ENCODE measurements at places on chromosomes 2 and 18.

- DNase-seq, result peak; percentile 62
These were observed 24.7 kb upstream of the AGAP1 start for GRCh38 chr2:235468978-235469655.

GRCh38 chr2:218218268-218219185, 1.5 kb downstream of the ARPC2 start:
- no peak for DNase-seq

GRCh38 chr18:8959551-8960135, 142.9 kb upstream of the NDUFV2 start:
- peak; percentile 50 for DNase-seq

DNA sequence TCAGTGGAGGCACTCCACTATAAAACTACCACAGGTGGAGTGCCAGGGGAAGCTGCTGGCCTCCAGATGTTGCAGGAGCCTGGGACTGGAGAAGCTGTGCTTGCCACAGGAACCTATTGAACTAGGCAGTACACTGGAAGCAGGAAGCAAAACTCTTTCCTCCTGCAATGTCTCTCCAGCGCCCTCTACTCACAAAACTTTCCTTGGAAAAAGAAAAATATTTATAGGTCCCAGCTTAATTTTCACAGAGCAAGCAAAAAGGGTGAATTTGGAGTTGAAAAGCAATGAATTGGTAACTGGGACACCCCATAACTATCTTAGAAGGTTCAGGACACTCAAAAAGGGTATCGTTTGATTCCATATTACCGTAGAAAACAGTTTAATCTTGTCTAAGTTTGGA, 33.2 kb upstream of the REEP1 start:
- no peak for DNase-seq

- DNase-seq, result no peak
These were observed 31.0 kb upstream of the SNTG2 start for GRCh38 chr2:919672-920071.

GRCh38 chr18:4251873-4252272, 203.2 kb downstream of the DLGAP1 start:
- no peak for DNase-seq

DNA sequence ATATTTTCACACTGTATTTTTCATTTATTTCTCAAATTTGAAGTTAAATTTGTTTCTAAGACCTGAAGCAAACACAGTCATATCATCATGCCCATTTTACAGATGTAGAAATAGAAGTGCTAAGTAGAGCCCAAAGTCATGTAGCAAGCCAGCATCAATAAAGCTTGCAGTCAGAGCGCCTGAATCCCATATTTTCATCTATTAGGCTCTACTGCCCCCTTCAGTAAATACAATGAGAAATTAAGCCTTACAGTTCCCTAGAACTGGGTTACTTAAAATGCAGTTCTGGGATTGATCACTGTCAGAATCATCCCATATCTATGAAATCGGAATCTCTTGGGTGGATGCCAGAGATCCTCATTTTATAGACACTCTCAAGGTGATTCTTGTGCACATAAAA, 419.9 kb downstream of the TGIF1 start:
- no peak for DNase-seq

DNA sequence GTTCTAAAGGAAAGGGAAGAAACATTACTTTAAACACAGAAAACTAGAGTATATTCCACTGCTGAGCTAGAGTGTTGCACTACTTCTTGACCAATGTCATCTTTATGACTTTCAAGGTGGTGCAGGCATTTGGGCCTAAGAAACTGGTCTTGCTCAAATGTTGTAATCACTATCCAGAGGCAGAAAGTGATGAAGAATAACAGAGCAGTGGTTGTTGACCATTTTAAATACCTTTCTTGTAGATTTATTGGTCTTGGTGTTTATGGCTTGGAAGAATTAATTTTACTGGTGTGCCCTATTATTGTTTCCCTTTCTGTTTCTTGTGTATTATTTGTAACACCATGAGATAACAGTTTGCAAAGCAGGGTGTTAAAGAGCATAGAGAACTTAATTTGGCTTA, 56.9 kb upstream of the SCN7A start:
- no peak for DNase-seq

- no peak for DNase-seq
These were observed 202.5 kb downstream of the GLI2 start for GRCh38 chr2:120938045-120938771.

GRCh38 chr2:70789304-70790135, 923 bp downstream of the FIGLA start:
- DNase-seq, result peak; percentile 60

Measured in mucosa of gallbladder (tissue), 1 donor.